ENCODE measurements at places on chromosomes 2 and 18.

DNA sequence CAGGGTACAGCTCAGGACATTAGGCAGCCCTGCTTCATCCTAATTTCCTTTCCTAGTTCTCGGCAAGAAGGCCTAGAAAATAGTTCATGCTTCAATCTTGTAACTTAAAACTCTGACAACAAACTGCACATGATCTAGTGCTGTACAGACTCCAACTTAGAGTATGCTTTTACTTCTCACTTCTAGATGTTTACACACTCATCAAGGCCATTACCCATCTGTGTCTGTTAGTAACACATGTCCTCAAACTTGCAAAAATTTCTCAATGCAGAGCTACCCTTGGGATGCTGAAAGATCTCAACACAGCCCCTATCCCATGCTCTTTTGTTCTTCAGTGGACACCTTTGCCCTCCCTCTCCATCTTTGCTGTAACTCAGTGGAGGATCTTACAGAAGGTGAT lies 252.0 kb downstream of the OSR1 start:
- DNase-seq, result no peak

DNA sequence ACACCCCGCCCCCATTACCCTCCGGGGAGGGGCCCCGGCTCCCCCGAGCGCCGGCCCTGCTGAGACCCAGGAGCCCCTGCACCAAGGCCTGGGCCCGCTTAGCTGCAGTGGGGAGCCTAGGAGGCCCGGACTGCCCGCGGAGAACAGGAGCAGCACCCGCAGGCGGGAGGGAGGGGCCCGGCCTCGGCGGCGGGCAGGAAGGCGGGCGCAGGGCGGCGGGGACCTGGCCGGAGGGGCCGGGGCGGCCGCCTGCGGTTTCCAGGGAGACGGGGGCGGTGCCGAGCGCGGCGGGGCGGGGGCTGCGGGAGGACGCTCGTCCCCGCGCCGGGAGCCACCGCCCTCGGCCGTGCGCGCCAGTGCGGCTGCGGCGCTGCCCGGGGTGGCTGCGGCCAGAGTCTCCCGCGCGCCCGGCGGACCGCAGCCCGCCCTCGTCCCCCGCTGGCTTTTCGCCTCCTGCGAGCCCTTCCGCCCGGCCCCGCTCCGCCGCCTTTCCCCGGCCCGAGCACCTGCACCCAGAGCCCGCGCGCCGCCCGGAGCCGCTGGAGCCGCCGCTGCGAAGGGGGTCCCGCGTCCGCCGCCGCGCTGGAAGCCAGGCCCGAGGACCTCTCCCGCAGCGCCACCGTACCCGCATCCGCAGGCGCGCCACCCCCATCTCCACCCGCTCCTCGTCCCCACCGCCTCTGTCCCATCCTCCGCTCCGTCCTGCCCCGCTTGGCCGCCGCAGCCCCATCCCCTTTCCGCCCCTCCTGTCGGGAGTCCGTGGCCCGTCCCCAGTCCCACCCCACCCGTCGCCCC lies 17.2 kb downstream of the GPC1 start:
- DNase-seq, result peak; percentile 77

DNA sequence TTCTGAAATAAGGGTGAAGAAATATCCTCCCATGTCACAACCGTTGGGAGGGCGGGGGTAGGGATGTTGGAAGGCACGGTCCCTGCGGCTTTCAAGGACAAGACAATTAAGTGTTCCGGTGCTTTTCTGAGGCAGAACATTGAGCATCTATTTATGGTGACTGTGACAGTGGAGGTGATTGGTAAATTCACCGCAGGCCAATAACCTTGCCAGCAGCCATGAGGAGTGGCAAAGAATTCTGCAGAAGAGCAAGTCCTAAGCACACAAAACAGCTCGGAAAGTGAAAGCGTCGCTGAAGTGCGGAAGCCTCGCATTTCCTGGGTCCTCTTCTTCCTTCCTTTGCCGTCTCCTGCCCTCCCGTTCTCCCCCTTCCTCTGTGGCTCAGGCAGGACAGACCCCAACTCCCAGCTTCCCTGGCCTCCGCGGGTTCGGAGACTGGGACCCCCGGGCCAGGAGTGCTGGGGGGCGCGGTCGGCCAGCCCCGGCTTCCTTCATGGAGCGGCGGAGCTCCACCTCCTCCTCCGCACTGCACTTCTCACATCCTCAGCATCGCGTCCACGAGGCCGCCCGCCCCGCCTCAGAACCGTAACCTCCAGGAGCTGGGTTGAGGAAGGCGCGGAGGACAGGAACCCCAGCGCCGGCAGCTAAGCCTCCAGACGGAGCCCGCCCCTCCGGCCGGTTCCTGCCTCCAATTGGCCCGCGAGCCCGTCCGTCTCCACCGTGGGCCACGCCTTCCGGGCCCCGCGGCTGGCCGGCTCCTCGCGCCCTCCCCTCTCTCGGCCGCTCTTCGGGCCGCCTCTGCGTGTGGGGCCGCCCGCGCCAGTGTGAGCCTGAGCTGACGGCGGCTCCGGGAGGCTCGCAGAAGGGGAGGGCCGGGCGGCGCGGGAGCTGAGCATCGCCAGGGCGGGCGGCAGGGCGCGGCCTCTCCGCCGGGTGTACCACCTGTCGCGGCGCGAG lies at the start of gene ME2:
Gene ME2 (plus strand): TSS at position 774 of the 957 bp plus-strand sequence. CDS start 16,703 bp downstream, outside the sequence.
- DNase-seq, result peak; percentile 96

GRCh38 chr2:218569038-218569431 lies 396 bp downstream of the CNOT9 start:
- DNase-seq, result peak; percentile 43

GRCh38 chr2:180778291-180778690 lies 202.1 kb upstream of the UBE2E3 start:
- no peak for DNase-seq

GRCh38 chr2:109331081-109331480 lies 202.1 kb downstream of the SH3RF3 start:
- no peak for DNase-seq

- no peak for DNase-seq
These were observed 24.2 kb downstream of the CENPA start for GRCh38 chr2:26809876-26810577.

DNA sequence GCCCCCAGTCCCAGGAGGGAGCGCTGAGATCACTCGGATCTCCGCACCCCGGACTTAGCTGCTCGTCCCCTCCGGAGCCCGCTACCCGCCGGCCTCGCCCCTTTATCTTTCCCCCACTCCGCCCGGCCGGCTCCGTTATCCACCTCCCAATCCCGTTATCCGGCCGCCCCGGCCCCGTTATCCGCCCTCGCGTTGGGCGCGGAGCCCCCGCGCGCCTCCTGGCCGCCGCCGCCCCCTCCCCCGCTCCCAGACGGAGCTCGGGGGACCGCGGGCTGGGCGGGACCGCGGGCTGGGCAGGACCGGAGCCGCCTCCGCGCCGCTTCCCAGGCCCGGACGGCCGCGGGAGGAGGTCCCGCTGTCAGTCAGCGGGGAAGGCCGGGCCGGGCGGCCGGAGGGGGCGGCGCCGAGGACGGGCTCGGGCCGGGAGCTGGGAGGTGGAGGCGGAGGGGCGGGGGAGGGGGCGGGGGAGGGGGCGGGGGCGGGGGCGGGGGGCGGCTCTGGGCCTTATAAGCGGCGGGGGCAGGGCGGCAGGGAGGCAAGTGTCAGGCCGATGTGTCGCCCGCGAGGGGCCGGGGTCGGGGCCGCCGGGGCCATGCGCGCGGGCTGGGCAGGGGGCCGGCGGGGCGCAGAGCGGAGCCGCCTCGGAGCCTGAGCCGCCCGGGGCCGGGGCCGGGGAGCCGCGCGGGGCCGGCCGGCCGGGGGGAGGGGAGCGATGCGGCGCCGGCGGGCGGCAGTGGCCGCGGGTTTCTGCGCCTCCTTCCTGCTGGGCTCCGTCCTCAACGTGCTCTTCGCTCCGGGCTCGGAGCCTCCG lies at the start of gene PKDCC:
Gene PKDCC (plus strand): TSS at position 534 of the 811 bp plus-strand sequence. CDS start 179 bp downstream, at position 713.
- DNase-seq, result peak; percentile 30

DNA sequence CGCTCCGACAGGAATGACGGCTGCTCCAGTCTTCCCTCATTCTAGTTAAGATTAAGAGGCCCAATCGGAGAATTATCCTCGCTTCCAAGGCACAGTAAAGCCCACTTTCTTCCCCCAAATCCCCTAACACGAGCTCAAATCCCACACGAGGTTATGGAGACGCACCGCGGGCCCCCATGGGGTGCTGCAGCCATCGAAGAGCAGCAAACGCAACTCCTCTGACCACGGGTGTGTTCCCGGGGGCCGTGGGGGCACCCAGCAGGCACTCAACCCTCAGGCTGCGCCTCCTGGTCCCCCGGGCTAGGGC lies 446 bp downstream of the COPS9 start:
- peak; percentile 7 for DNase-seq

GRCh38 chr2:101199251-101199791 lies 48.1 kb upstream of the TBC1D8 start:
- DNase-seq, result no peak

Data from RPMI8226 (cell line).